T-helper 9 cell (primary cell): ENCODE measurements at places on chromosomes 2 and 18.

- DNase-seq = no peak
These were observed 139.0 kb upstream of the TRIB2 start for GRCh38 chr2:12577567-12578253.

DNA sequence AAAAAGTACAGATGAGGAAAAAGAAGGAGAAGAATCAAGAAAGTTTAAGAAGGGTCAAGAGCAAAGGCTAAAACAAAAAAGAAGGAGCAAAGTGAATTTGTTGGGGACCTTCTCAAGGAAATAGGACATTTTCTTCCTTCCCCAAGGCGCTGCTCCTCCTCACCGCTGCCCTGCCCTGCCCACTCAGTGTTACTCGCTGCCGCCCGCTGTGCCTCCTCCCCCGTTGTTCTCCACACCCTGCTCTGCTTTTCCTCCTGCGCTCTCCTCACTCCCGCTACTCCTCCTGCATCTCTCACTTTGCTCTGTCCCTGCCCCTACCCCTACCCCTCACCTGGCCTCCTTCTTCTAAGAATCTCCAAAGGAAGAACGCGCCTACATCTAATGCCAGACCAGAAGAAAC, 50.7 kb downstream of the ID2 start:
- DNase-seq = no peak

GRCh38 chr2:210844016-210844415, 287.6 kb downstream of the CPS1 start:
- DNase-seq = no peak

GRCh38 chr2:215619022-215619958, 183.4 kb upstream of the FN1 start:
- no peak for DNase-seq

GRCh38 chr2:142165790-142166189, 35.0 kb upstream of the LRP1B start:
- DNase-seq = no peak

DNA sequence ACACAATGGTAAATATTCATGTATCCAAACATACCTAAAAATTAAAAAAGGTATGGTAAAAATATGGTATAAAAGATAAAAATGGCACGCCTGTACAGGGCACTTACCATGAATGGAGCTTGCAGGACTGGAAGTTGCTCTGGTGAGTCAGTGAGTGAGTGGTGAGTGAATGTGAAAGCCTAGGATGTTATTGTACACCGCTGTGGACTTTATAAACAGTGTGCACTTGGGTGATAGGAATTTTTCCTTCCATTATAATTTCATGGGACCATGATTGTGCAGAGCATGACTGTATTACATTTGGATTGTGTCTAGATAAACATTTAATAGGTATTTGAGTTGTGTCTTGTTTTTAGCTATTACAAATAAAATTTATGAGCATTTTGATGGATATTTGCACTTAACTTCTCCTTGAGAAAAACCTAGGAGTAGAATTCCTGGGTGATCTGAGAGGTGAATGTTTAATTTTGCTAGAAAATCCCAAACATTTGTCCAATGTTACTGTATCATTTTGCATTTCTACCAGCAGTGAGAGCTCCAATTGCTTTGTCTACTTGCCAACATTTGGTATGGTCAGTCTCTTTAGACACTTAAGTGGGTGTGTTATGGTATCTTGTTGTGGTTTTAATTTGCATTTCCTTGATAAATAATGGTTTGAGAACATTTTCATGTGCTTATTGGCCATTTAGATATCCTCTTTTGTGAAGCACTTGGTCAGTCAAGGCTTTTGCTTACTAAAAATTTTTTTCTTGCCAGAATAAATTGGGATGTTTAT, 81.7 kb downstream of the BCL2L11 start:
- no peak for DNase-seq

DNA sequence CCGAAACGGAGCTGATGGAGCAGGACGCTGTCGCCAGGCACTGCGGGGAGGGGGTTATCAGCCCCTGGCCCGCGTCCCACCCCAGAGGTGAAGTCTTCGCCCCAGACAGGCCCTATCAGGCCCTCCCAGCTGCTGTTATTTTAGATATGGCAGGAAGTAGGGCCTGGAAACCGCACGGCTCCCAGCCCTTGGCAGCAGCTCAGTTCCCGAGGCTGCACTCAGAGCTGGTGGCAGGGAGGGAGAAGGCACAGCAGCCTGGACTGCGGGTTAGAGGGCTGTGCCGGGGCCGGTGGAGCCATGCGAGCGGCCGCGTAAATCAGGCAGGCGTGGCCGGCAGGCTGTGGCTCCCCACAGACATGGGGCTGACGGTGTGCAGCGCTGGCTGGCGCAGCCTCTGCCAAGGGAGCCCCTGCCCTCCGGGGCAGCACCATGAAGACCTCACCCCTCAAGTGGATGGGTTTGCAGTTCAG, 111.4 kb downstream of the NFATC1 start:
- DNase-seq = no peak

DNA sequence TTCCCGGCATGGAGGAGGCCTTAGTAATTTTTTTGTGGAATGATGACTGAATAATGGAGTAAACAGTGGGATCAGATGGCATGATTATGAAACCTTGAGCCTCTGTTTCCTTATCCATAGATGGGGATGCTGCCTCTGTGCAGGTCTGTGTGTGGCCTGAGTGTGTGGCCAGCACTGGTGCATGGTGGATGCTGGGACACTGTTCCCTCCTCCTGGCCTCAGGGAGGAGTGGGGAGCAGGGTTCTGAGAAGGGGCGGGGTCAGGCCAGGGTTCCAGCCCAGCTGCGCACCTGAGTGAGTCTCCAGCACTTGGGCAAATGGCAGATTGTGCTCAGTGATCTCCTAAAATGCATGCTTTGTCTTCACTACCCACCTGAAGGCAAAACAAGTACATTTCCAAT, 66.4 kb downstream of the DCDC2C start:
- no peak for DNase-seq

GRCh38 chr2:163909411-163910080, 173.7 kb upstream of the FIGN start:
- DNase-seq = no peak

GRCh38 chr2:118221536-118222272, 133.4 kb downstream of the INSIG2 start:
- no peak for DNase-seq

DNA sequence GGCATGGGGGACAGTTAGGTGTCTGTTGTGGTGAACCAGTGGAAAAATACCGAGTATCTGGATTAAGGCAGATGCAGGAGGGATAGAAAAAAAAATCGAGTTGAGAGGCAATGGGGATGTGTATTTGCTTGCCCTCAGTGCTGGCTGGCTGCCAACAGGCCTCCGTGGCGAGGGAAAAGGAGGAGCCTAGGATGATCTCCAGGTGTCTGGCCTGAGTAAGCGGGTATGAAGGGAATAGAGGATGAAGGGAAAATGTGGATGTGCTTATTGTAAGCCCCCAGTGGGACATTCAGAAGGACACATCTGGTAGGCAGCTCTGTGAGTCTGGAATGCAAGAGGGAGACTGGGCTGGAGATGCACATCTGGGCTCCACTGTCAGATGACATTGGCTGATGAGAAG, 22.8 kb downstream of the KCNS3 start:
- DNase-seq = no peak

DNA sequence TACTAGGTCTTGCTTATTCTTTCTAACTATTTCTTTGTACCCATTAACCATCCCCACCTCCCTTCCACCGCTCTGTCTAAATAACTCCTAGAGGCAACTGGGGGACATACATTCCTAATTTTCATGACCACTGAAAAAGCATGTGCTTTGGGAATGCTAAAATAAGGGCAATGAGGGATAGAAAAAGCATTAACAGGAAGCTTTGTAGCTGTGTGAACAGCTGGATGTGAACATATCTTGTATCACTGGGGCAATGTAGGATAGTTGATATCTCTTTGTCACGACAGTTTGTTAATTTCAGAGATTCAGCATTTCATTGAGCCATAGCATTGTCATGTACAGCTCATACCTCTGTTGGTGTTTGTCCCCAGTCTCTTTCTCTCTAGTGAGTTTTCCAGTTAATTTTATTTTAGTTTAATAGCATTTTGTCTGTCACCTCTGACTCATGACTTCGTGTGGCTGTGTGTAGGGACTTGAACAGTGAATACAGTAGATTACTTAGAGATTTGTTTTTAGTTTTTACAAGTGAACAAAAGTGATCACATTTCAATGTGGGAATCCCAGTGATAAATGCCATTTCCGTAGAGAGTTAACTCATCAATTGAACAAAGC, 230.3 kb upstream of the NRP2 start:
- no peak for DNase-seq

DNA sequence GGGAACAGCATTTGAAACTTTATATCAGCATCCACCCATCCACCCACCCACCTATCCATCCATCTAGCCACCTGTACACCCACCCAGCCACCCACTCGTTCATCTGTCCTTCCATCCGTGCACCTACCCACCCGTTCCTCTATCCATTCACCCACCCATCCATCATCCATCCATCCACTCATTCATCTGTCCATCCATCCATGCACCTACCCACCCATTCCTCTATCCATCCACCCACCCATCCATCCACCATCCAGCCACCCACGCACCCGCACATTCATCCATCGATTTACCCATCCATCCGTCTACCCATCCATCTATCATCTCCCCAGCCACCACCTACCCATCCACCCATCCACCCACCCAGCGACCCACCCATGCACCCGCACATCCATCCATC, 24.8 kb downstream of the LDLRAD4 start:
- no peak for DNase-seq

DNA sequence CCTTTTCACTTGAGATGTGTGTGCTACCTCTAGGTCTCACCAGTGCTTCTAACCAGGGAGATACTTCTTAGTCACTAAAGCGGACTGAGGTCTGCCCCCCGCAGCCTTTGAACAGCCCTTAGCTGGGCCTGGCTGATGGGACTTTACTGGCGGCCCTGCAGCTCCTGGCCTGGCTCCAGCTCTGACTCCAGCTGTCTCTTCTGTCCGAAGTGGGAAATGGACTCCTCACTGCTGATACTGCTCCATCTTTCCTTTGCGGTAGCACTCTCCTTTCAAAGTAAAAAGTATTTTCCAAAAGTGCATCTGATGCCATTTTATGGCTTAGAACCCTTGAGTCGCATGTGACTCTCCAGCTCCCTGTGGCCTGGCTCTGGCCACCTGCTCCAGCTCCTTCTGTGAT, 64.5 kb downstream of the ATP9B start:
- DNase-seq = no peak

GRCh38 chr2:241940329-241940728, 70.8 kb downstream of the RTP5 start:
- no peak for DNase-seq

DNA sequence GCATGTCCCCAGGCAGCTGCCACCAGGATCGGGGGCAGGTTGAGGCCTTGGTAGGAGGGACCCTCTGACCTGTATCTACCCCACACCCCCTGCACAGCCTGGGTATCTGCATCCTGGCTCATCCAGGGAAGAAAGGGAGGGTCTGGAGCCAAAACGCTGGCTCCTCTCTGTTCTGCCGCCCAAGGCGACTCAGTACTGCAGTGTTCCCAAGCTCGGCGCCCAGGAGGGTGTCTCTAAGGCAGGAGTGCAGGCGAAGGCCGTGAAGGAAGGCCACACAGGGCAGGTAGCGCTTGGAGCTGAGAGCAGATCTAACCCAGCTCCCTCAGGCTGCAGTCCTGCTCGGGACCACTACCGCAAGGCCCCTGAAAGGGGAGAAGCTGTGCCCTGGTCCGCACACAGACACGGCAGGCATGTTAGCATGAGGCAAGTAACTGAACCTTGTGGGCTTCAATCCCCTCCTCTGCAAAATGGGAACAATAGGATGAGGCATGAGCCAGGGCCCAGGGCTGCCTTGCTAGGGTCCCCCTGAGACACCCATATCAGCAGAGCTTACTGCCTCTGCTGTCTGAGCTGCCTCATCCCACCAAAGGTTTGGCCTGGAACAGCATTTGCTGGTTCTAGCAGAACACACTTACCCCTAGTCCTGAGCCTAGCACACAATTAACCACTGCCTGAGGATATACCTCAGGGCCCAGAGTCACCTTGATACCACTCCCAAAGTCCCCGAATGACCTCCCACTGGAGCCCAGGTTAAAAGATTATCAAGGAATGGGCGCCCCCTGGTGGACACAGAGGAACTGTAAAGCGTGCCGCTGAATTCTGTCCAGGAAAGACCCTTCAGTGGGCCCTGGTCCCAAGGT, 6.5 kb downstream of the PTMA start:
- DNase-seq = peak; percentile 85

DNA sequence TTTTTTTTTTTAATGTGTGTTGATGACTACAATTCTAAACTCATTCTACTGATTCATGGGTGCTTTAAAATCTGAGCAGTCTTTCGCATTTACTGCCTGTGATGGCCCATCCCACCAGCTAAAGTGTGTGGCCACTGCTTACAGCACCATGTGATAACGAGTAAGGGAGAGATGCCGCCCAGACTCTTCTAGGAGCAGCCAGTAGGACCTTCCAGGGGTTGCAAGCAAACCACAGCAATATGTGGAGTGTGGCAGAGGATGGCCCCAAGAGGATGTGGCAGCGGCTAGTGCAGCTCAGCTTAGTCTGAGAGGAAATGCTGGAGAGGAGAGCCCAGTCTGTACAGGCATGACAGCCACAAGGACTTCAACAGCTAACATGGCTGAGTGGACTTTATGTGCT, 14.9 kb downstream of the IL1B start:
- no peak for DNase-seq

DNA sequence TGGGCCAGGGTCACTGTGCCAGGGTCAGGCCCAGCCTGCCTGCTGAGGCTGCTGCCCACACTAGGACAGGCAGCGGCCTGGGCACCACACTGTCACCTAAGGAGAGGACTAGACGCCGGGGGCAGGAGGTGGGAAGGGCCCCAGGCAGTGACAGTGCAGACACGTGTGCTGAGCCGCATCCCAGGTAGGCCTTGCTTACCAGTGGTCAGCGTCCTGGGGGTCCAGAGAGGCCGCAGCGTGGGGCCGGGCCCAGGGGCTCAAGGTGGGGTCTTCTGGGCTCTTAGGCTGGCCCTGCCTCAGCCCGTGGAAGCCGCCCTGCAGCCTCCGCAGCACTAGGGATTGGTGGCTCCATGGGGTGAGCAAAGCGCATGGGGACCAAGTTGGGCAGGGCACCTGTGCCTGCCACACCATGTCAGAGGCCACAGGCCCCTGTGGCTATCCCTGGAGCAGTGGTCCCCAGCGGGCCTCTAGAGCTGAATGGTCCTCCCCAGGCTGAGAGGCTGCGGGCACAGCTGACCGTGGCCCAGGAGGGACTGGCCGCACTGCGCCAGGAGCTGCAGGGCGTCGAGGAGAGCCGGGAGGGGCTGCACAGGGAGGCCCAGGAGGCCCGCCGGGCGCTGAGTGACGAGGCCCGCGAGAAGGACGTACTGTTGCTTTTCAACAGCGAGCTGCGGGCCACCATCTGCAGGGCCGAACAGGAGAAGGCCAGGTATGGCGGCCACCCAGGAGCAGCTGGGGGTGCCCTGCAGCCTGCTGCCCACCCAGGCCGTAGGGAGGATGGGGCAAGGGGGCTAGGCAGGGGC, 35.2 kb upstream of the SNED1 start:
- DNase-seq = no peak

DNA sequence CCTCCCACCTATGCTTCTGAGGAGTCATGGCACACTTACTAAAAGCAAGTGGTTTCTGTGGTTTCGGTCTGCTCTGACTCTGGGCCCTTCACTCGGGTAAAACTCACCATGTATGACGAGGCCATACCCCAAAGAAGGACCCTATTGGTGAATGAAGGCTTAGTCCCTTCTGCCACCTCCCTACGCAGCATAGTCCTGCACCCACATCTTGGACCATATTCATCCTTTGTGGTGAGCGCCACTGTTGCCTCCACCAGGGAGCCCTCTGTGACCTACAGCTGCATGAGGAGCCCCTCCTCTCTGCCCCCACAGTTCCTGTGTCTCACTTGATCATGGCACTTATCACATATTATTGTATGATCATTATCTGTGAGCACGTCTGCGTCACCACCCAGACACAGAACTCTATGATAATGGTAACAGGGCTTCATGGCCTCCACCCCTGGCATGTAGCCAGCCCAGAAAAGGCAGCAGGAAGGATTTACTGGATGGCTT, 113.3 kb downstream of the TFCP2L1 start:
- no peak for DNase-seq
